Cardiac fibroblast (primary cell): ENCODE measurements at places on chromosomes 1 and 21.

DNA sequence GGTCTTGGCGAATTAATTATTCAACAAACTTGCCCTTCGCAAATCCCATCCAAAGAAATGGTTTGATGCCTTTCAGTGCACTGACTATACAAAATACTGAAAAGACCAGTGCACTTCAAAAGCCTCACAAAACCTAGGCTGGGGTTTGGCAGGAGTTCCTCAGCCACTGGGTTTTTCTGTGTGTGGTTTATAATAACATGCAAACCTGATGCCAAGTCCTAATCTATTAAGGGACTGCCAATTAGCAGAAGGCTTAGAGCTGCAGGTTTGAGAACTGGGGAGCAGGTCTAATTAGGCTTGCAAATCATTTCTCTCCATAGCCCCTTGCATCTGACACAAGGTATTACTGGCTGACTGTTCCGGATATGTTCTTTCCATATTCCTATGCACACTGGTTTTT is 27.7 kb downstream of the PLPP3 start:
- no peak for DNase-seq

DNA sequence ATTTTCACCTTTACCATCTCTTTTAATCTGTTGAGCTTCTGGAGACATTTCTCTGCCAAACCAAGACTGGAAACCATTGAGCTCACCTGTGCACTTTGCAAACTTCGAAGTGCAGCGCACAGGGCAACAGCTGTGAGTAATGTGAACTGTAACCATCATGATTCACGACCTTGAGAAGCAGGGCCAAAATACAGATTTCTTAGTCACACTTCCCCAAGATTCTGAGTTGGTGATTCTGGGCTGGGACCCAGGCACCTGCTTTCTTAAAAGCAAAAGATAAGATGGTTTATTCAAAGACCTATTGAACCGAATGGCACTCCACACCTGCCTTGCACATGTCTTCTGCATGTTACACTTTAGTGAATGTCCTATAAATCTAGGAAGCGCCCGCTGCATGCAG is 10.2 kb downstream of the AGTRAP start:
- DNase-seq, result peak; percentile 60

DNA sequence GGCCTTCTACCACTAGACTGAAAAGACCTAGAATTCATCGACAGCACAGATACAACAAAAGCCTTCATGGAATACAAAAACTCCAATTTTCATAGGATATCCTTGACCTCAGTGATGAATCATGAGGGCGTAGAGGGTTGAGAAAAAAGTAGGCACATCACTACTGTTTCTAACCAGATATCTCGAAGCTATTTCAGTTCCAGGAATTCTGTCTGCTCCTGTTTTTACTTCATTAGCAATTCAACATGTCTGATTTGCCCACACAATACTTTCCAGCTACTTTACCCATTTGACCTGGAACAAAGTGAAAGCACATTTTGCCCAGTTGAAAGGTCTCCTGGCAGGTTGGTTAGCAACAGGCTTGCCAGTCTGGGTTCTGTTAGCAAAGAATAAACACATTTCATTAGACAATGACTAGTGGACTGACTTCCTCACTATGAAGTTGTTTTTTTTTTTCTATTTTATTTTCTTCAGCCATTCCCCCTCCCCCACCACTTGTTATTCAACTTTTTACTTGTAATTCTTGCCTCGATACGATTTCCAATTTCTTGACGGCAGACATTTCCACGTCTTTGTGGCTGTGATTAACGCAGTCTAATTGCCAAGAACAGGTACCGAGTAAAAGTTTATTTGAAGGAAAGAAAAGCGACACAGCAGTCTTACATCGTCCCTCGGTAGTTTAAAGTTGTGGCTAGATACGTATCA is 4.0 kb upstream of the ZBTB18 start:
- DNase-seq, result peak; percentile 29

- no peak for DNase-seq
Measured at GRCh38 chr1:29676496-29676895, 440.2 kb downstream of the PTPRU start.

GRCh38 chr1:115771847-115772457 is 3.4 kb upstream of the CASQ2 start:
- DNase-seq, result peak; percentile 88
